ENCODE measurements at places on chromosomes 2 and 18. TPM values are rescaled to one million over a fixed set of nuclear protein-coding genes. Genes with fewer than 3 reads are reported as not detected.

The TDRD15 gene
- total RNA-seq: 0.06 TPM

The AMMECR1L gene
- 11.0 TPM for total RNA-seq

The GKN2 gene
- 0.27 TPM for total RNA-seq

The MEP1B gene
- total RNA-seq: 0.19 TPM

The SRD5A2 gene
- total RNA-seq: 0.09 TPM

The THSD7B gene
- total RNA-seq: 0.13 TPM

The RPRM gene
- 484 TPM for total RNA-seq

The C2orf15 gene
- 1.2 TPM for total RNA-seq

The PLA2R1 gene
- total RNA-seq: 0.38 TPM

The DSC2 gene
- 0.23 TPM for total RNA-seq

The EVX2 gene
- total RNA-seq: 0.16 TPM

The DCC gene
- not detected for total RNA-seq

The MEMO1 gene
- 35.7 TPM for total RNA-seq

The GDF7 gene
- 4.7 TPM for total RNA-seq

The CRYBA2 gene
- total RNA-seq: not detected

The DNAJC5G gene
- total RNA-seq: 0.77 TPM

The MORN2 gene
- total RNA-seq: 35.2 TPM

The ATP8B1 gene
- 5.3 TPM for total RNA-seq

The FEV gene
- total RNA-seq: 0.41 TPM

The CABYR gene
- total RNA-seq: 6.8 TPM

The AQP4 gene
- 0.27 TPM for total RNA-seq

The IL18RAP gene
- 3.6 TPM for total RNA-seq

The SCN9A gene
- 1.7 TPM for total RNA-seq

The DSG2 gene
- total RNA-seq: 5.4 TPM

The NABP1 gene
- total RNA-seq: 87.7 TPM

The SULT1C4 gene
- 0.20 TPM for total RNA-seq

The PSTPIP2 gene
- 3.1 TPM for total RNA-seq

The MXD1 gene
- 19.2 TPM for total RNA-seq

The LYG2 gene
- total RNA-seq: 0.78 TPM

The PCBP1 gene
- 145 TPM for total RNA-seq

The IL36G gene
- total RNA-seq: 0.54 TPM

The EIF2B4 gene
- 32.3 TPM for total RNA-seq

The HOXD4 gene
- 51.2 TPM for total RNA-seq

The CROCC2 gene
- total RNA-seq: not detected

The SKA1 gene
- total RNA-seq: 0.45 TPM

The C18orf54 gene
- total RNA-seq: 3.8 TPM

The CCDC74A gene
- total RNA-seq: 5.4 TPM

The OR6B2 gene
- not detected for total RNA-seq

All from motor neuron (in vitro differentiated cells).